Stimulated activated CD8-positive, alpha-beta memory T cell treated with anti-CD3 and anti-CD28 coated beads, Interleukin-15, amount 100 ng/mL, for 48 hours (primary cell): ENCODE measurements at places on chromosomes 3 and 15.

DNA sequence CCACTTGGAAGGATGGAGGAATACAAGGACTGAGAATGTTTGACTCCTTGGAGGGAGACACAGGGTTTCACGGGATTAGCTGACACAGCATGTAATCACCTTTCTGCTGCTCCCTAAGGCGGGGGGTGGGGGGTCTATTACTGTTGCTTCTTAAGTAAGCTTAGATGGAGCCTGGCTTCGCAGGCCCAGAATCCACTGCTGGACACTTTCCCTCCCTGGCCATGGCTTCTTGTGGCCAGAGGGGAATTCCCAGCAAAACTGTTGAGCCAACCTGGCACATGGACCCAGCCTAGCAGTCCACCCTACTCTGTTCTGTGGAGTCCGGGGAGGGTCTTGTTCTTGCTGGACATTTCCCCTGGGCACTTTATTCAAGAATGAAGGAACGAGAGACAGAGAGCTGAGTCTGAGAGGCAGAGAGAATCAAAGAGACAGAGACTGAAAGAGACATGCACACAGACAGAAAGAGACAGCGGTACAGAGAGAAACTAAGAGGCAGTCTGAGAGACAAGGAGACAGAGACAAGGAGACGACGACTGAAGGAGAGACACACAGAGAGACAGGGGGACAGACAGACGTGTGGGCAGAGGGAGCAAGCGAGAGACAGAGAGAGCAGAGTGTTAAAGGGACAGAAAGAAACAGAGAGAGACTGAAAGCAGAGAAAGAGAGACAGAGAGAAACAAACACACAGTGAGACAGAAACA lies 55.6 kb upstream of the DLG1 start:
- DNase-seq, result no peak

GRCh38 chr3:10356461-10356981 lies 35.6 kb upstream of the SEC13 start:
- DNase-seq, result no peak

GRCh38 chr15:89531796-89532537 lies 35.6 kb upstream of the RHCG start:
- no peak for DNase-seq

- DNase-seq, result no peak
These were observed 654.6 kb downstream of the MECOM start for GRCh38 chr3:169008776-169009358.

DNA sequence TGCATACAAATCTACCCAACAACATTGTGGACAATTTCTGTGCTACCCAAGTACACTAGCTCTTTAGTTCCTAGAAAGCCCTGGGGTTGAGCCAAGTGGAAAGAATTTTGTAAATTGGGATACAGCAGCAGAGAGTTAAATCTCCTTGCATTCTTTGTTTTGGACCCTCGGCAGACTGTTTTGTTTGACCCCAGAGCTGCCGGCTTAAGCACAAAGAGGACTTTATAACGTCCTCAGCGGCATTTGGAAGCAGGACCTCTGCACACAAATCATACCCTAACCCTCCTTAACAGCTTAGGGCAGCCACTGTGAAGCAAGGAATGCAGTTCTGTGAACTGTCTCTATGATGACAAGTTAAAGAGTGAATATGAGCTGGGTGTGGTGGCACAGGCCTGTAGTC lies 415.3 kb downstream of the CNTN4 start:
- DNase-seq, result no peak

GRCh38 chr15:63942486-63943365 lies 103.6 kb downstream of the DAPK2 start:
- no peak for DNase-seq

- DNase-seq, result no peak
These were observed 134.1 kb downstream of the LRIG1 start for GRCh38 chr3:66366747-66367146.

- no peak for DNase-seq
These were observed 196.0 kb upstream of the TPRG1 start for GRCh38 chr3:188975600-188976314.

GRCh38 chr3:54960082-54960481 lies 32.2 kb upstream of the LRTM1 start:
- no peak for DNase-seq

DNA sequence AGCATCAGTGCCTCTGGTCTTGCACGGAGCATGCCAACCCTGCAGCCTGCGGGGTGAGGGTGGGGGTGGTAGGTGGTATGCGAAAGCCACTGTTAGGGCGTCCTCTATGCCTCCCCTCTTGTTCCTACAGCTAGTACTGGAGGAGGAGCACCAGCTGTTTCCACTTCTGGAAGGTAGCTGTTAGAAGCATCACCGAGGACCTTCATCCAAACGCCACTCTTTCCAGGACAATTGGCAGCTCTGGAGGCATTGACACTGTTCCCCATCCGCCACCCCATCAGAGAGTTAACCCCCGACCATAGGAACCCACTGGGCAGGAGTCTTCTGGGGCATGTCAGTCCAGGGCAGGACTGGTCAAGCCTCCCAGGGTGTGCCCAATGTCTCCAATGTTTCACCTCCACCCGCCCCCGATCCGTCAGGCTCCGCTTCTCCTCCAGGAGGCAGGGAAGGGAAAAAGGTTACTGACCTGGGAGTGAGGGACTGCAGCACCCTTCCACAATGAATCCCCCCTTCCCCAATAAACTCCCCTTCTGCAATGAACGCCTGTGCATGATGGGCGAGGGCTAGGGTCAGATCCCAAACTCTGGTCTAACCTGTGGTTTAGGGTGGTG lies 487 bp downstream of the DUOX2 start:
- no peak for DNase-seq

- DNase-seq, result no peak
These were observed 123.9 kb upstream of the GRM7 start for GRCh38 chr3:6736836-6737629.

DNA sequence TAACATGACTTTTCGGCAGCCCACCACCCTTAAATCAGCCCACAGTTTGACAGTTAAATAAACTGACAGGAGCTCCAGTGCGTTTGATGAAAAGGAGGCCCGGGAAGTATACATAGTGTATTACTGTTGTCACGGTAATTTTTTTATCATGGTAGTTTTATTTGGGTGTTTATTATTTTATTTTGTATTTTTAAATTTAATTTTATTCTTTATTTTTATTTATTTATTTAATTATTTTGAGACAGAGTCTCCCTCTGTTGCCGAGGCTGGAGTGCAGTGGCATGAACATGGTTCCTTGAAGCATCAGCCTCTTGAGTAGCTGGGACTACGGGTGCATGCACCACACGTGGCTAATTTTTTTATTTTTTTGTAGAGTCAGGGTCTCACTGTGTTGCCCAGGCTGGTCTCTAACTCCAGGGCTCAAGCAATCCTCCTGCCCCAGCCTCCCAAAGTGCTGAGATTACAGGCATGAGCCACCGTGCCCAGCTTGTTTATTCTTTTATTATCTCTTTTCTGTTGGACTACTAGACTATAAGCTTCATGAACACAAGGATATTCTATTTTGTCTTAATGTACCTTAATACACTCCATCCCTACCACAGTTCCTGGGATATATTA lies 65.3 kb downstream of the LRCH3 start:
- no peak for DNase-seq
